ENCODE measurements at places on chromosomes 1 and 21.

DNA sequence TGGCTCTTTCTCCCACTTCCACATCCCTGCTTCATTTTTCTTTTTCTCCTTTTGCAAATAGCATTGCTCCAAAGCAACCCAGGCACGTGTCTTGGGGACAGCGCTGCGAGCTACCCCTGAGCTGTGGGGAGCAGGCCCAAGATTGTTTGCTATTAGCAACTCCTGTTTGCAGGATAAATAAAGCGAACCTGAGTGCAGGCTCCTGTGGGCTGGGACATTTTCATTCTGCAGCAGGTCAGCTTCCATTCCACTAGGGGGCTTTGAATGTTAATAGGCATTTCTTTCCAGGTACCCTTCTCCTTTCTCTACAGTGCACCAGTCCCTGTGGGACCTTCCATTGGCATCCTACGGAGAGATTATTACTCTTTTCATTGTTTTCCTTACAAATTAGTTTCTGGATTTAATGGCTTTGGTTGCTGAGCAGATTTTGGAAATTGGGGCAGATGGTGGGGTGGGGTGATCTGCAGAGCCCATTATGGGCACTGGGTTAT lies 54.0 kb downstream of the OLFML3 start:
- no peak for DNase-seq

GRCh38 chr21:34132926-34133325 lies 59.5 kb downstream of the MRPS6 start:
- no peak for DNase-seq

GRCh38 chr1:223771814-223772770 lies 59.8 kb downstream of the CAPN2 start:
- no peak for DNase-seq

DNA sequence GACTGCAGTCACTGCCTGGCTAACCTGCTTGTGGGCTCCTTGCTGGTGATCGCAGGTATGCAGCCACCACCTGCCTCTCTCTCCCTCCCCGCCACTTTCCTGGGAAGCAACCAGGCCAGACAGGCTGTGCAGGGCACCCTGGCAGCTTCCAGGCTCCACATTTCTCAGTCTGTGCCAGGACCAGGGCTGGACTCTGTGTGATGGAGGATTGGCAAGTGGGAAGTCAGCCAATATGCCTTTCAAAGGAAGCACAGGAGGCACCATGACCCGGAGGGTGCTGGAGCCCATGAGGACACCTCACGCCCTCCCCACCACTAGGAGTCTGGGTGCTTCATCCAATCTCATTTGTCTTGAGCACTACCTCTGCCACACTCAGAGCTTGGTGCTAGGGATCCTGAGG lies 15.8 kb upstream of the DISP3 start:
- no peak for DNase-seq

GRCh38 chr21:28317177-28317950 lies 675.3 kb downstream of the LTN1 start:
- no peak for DNase-seq

GRCh38 chr1:28371010-28371377 lies 1.5 kb downstream of the PHACTR4 start:
- no peak for DNase-seq

DNA sequence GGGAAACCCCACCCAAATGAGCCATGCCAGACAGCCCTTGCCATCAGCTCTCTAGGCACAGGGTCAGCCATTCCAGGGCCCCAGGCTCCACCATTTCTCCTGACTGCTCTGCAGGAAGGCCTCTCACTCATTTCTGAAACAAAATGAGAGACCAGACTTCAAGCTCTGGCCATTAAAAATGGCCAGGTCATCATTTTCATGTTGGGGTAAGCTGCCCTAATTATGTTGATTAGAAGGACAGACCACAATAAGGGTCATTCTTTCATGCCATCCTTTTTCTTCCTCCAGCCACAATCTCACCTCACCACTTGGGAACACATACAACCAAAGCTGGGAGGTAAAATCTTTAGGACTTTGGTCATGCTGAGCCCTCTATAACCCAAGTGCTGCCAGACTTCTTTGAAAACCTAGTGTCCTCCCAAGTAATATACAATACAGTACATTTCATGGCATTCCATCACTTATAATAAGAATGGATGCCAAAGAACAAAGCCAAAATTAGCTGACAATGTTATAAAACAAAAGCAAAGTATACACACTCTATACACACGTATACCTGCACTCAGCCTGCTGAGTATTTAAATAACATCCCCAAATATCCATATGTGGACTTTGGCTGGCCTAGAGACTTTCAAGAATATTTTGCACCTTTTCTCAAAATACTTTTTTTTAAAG lies 22.4 kb upstream of the RBBP5 start:
- no peak for DNase-seq

DNA sequence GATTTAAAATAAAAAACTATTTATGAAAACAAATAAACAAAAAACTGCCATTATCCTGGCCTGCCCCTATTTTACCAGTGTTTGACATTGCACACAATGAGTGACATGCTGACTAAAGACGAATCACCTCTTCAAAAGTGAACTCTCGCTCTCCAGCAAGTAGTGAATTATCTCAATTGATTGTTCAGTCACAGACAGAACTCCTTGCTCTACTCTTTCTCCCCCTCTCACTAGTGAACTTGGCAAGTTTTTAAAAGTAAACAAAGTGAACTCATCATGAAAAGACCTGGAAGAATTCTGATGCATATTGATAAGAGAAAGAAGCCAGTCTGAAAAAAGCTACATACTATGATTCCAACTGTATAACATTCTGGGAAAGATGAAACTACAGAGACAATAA lies 4.7 kb upstream of the C1orf52 start:
- no peak for DNase-seq

DNA sequence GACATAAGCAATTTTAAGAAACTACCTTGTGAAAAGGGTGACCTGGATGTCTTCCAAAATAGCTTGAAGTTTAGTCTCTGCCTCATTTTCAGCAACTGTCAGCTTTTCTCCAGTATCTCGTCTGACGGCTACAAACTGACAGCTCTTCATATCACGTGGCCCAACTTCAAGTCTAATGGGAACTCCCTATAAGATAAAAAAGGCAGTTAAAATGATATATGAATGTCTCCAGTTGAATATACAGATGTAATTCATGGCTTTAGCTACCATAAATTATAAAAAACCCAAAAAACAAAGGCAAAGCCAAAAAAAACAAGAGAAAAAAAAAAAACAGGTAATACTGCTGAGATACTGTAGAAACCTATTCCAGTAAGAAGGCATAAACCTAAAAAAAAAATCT lies 44.9 kb upstream of the SLC30A10 start:
- no peak for DNase-seq

Measured in amygdala (tissue), 56 donors.